Fibroblast of lung (primary cell): ENCODE measurements at places on chromosomes 11 and 22. TPM values are rescaled to one million over a fixed set of nuclear protein-coding genes. Genes with fewer than 3 reads are reported as not detected.
A peak's percentile ranks its signal among the peaks of the same experiment; 100 is the strongest.

GRCh38 chr11:69531717-69532088 lies 50.2 kb downstream of the LINC01488 start:
- H3K4me1 ChIP-seq = no peaks in the 10 kb centered on the region
- H3K4me3 ChIP-seq = no peak overlapping the region
- no peaks in the 10 kb centered on the region for H3K27me3 ChIP-seq
- H3K27ac ChIP-seq = no peak overlapping the region
- no peak for DNase-seq

DNA sequence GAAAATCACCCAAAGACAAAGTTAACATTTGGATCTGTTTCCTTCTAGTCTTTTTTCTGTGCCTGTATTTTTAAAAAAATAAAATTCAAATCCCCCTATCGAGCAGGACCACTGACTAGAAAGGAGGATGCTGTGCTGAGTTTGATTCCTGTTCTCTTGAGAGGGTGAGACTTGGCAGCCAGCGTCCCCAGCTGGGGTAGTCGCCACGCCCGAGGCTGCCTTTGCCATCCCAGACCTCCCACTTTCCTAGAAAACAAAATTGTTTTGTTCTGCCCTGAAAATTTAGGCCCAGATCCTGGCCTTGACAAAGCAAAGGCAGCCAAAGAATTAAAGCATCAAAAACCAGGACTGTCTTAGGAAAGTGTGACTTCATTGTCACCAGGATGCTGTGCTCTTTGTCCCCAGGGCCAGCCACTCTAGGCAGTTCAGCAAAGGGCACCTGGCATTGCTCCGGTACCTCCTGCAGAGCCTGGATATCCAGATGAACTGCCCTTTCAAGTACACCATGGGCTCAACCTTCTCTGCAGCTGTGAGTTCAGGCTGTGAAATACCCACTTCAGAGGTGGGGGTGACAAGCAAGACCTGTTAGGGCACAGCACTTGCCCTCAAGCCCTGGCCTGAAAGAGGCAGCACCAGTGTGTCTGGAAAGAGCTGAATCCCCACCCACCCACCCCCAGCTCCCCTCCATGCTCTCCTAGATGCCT lies 44.6 kb downstream of the KCNQ1OT1 start:
- no peak overlapping the region for H3K4me3 ChIP-seq
- H3K27me3 ChIP-seq = no peaks in the 10 kb centered on the region
- H3K27ac ChIP-seq = no peak overlapping the region
- DNase-seq = no peak

GPHA2 gene
- not detected in 2 replicates for total RNA-seq

GLYATL1B gene
- total RNA-seq = not detected in 2 replicates

- H3K27ac ChIP-seq = no peak overlapping the region
- no peaks in the 10 kb centered on the region for H3K36me3 ChIP-seq
- no peak for DNase-seq
- H3K4me1 ChIP-seq = no peaks in the 10 kb centered on the region
These were observed 66.5 kb upstream of the TMEM45B start for GRCh38 chr11:129749141-129749540.

GRCh38 chr22:44714703-44715350 lies 12.8 kb downstream of the PRR5 start:
- no peaks in the 10 kb centered on the region for H3K36me3 ChIP-seq
- no peak overlapping the region for H3K27ac ChIP-seq
- H3K4me3 ChIP-seq = no peak overlapping the region
- H3K27me3 ChIP-seq = no peaks in the 10 kb centered on the region
- DNase-seq = no peak

PNPLA5 gene
- total RNA-seq = under 0.01 and 0.33 TPM in 2 replicates

DNA sequence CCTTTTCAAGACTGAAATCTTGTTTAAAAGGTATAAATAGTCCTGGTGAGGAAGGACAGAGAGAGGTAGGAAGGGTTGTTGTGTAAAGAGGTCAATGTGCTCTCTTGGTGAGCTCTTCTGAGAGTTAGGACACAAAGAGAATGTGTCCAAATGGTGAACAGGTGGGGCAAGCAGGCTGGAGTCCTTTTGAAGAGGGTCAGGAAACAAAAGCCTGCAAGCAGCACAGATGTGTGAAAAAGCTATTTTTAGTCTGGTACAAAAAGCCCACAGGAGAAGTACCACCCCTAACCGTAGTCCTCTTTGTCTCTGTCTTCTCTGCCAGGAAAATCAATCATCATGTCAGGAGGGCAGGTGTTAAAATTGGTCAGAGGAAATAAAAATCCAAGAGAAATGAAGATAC lies 54.4 kb upstream of the SYN3 start:
- DNase-seq = no peak
- H3K36me3 ChIP-seq = no peaks in the 10 kb centered on the region
- no peaks in the 10 kb centered on the region for H3K27me3 ChIP-seq
- no peak overlapping the region for H3K27ac ChIP-seq

- no peaks in the 10 kb centered on the region for H3K36me3 ChIP-seq
- H3K4me1 ChIP-seq = peaks cover 24% of the 10 kb centered on the region
- no peak overlapping the region for H3K4me3 ChIP-seq
- no peak overlapping the region for H3K27ac ChIP-seq
- DNase-seq = no peak
- H3K27me3 ChIP-seq = peaks cover 3% of the 10 kb centered on the region
These were observed 65.8 kb downstream of the SLC22A12 start for GRCh38 chr11:64656862-64657261.

GRCh38 chr22:31447337-31447736 lies 42.3 kb downstream of the EIF4ENIF1 start:
- no peaks in the 10 kb centered on the region for H3K27me3 ChIP-seq
- H3K36me3 ChIP-seq = peaks cover 7% of the 10 kb centered on the region
- no peaks in the 10 kb centered on the region for H3K4me1 ChIP-seq

GRCh38 chr11:68116974-68117373 lies 4.2 kb downstream of the CHKA start:
- H3K4me1 ChIP-seq = peaks cover 4% of the 10 kb centered on the region
- H3K4me3 ChIP-seq = no peak overlapping the region
- H3K27me3 ChIP-seq = no peaks in the 10 kb centered on the region
- no peaks in the 10 kb centered on the region for H3K36me3 ChIP-seq
- H3K27ac ChIP-seq = no peak overlapping the region
- no peak for DNase-seq

DNA sequence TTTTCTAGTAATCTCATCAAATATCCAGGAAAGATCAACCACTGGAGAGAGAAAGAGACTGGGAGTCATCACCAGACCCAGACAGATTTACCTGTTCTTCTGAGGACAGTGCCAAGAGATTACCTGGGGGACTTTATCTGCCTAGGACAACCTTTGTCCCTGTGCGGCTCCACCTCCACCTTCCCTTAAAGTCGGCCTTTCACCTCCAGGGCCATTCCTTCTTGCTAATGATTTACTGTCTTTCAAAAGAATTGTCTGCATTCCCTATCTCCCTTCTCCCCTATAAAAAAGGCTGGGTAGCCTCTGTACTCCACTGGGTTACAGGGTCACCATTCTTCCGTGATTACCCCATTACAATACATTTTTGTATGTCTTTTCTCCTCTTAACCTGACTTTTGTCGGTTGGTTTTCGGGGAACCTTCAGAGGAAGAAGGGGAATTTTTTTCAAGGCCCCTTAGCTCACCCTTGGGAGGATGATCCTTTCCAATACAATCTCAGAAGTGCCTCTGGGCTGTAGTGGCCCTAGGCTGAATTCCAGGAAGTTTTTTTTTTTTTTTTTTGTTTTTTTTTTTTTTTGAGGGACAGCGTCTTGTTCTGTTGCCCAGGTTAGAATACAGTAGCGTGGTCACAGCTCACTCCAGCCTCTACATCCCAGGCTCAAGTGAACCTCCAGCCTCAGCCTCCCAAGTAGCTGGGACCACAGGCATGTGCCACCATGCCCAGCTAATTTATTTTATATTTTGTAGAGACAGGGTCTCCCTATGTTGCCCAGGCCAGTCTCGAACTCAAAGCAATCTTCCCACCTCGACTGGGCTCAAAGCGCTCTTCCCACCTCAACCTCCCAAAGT lies 1.5 kb upstream of the HMOX1 start:
- peaks cover 6% of the 10 kb centered on the region for H3K36me3 ChIP-seq
- no peak overlapping the region for H3K4me3 ChIP-seq
- no peak for DNase-seq
- H3K27ac ChIP-seq = no peak overlapping the region
- peaks cover 16% of the 10 kb centered on the region for H3K4me1 ChIP-seq
- no peaks in the 10 kb centered on the region for H3K27me3 ChIP-seq

DNA sequence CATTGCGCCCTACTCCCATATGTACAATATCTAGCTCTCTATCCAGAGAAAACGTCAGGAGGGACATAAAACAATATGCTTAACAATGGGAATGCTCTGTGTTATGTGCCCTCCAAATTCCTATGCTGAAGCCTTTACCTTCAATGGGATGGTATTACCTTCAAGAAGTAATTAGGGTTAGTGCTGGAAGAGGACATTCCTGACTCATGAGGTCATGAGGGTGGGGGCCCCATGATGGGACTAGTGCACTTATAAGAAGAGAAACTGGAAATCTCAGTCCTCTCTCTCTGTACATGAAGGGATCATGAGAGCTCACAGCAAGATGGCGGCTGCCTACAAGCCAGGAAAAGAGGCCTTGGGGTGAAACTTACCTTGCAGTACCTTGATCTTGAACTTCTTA lies 20.3 kb downstream of the MMP20 start:
- H3K27me3 ChIP-seq = no peaks in the 10 kb centered on the region
- H3K36me3 ChIP-seq = no peaks in the 10 kb centered on the region
- H3K4me1 ChIP-seq = peaks cover 6% of the 10 kb centered on the region
- H3K4me3 ChIP-seq = no peak overlapping the region
- no peak for DNase-seq

GRCh38 chr11:65650547-65651338 lies 12.0 kb downstream of the RELA start:
- H3K4me1 ChIP-seq = peaks cover 26% of the 10 kb centered on the region
- H3K27ac ChIP-seq = peak overlapping the region; percentile 95
- no peak for DNase-seq
- H3K27me3 ChIP-seq = no peaks in the 10 kb centered on the region
- H3K36me3 ChIP-seq = peaks cover 44% of the 10 kb centered on the region

PKDREJ gene
- under 0.01 TPM in 2 replicates for total RNA-seq

DNA sequence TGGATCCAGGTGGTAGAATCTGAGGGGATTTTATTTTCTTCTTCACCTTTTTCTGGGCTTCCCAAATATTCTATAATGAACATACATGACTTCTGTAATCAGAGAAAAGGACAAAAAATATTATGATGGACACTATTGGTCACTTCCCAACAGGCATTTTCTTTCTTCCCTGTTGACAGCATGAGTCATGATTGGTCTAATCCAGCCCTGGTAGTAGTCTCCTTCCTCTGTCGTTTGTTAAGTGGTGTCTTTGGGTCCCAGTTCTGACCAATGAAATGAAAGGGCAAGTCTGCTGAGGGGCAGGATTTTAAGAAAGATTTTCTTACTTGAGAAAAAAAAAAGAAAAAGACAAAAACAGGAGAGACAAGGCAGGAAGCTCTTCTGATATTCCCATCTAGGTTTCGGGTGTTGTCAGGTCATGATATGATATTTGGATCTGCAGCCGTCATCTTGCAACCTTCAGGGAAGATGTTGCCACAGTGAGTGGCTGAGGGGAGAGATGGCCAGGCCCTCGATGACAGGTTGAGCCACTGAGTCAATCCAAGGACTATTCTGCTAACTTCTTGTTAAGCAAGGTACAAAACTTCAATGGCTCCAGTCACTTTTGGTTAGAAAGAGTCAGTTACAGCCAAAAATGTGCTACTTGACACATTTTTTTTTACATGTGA lies 23.3 kb upstream of the PLEKHB1 start:
- H3K4me3 ChIP-seq = no peak overlapping the region
- H3K4me1 ChIP-seq = no peaks in the 10 kb centered on the region
- H3K27ac ChIP-seq = no peak overlapping the region
- DNase-seq = no peak
- H3K27me3 ChIP-seq = peaks cover 6% of the 10 kb centered on the region

IGF2 gene
- total RNA-seq = under 0.01 and 0.17 TPM in 2 replicates

DNA sequence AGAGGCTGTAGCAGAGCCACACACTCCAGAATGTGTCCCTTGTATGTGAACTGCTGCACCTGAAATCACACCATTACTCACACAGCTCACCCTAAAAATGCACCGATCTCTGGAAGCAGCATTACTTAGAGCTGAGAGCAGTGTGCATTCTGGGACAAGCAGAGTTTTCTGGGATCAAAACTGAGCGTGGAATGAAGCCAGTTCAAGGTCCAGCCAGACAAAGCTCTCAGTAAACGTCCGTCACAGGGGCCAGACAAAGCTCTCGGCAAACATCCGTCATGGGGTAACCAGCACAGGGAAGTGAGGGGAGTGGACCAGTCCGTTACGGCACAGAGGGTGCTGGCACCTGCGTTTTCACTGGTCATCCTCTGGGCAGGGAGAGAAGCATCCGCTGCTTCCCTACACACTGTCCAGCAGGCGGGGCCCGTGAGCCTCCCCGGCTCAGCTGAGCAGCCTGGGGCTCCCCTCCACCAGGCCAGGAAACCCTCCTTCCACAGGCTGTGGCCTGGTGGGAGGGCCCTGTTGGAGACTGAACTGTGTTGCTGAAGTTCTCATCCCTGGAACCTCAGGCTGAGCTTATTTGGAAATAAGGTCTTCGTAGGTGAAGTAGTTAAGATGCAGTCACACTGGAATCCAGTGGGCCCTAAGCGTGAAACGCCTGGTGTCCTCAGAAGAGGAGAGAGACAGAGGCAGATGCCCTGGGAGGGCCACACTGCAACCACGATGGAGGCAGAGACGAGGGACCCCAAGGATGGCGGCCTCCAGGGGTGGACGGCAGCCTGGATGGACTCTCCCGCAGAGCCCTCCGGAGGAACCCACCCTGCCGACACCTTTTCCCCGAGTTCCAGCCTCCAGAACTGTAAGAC lies 883.9 kb downstream of the BRD1 start:
- no peak overlapping the region for H3K4me3 ChIP-seq
- no peak overlapping the region for H3K27ac ChIP-seq
- no peak for DNase-seq
- H3K4me1 ChIP-seq = no peaks in the 10 kb centered on the region

DNA sequence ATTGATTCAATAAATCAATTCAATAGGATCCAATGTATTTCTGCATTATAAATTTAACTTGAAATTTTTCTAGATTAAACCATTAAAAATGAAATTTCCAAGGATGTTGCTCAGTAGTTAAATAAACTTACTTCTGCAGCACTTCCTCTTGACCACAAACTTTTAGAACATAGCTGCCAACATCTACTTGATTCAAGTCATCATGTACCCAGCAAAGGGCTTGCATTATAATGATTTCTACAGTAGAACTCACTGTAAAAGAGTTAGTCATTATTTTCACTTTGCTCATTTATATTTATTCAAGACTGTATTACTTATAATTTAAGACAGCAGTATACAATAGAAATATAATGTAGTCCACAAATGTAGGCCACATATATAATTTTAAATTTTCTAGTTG lies 59.2 kb downstream of the PIK3C2A start:
- no peaks in the 10 kb centered on the region for H3K27me3 ChIP-seq
- no peak overlapping the region for H3K4me3 ChIP-seq

KCNJ4 gene
- total RNA-seq = not detected in 2 replicates

GRCh38 chr11:125173556-125173955 lies 9.0 kb downstream of the PKNOX2 start:
- H3K27ac ChIP-seq = no peak overlapping the region
- no peak for DNase-seq

DNA sequence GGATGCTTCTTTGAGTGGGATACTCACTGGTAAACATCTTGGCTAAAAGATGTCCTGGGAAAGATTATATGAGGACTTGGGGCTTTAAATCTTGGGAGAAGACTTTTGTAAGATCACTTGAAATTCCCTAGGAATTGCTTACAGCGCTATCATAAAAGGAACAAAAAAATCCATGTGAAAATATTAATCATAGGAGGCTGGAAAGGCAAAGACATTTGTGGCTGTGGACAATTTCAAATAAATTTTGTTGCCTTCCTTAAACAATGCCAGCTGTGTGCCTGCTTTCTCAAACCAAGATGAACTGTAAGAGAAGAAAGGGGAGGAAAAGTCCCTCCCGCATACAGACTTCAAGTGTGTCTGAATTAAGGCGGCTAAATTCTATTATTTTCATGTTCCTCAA lies 75.6 kb downstream of the SNX19 start:
- no peaks in the 10 kb centered on the region for H3K27me3 ChIP-seq
- peak; percentile 20 for DNase-seq
- H3K4me1 ChIP-seq = peaks cover 2% of the 10 kb centered on the region
- H3K36me3 ChIP-seq = no peaks in the 10 kb centered on the region
- no peak overlapping the region for H3K27ac ChIP-seq
- no peak overlapping the region for H3K4me3 ChIP-seq
